Spinal cord (tissue), 10 donors: ENCODE measurements at places on chromosomes 16 and 17.

DNA sequence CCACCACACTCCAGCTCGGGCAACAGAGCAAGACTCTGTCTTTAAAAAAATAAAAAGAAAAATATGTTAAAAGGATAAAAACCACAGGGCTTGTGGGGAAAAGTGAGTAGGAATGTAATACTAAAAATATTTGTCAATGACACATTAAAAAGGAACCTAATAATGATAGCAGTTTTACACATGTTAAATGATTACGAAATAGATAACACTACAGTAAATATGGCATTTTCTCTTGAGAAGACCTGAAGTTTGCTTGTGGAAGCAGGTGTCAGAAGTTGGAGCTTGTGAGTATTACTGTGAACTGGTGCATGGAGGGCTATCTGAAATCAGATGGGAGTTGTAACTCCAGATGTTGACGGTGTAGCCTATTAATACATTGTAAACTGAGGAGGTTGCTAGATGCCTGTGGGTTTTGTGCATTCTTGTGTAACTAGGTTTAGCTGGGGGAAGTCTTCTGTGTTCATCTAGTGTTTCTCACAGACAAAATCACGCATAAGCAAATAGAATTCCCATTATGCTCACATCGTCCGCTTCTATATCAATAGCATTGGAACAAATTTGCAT lies 44.2 kb upstream of the CLEC18A start:
- H3K36me3 ChIP-seq, result peaks cover 16% of the 10 kb centered on the region
- H3K4me3 ChIP-seq, result no peak overlapping the region
- DNase-seq, result peak; percentile 45

GRCh38 chr16:12455287-12455798 lies 348.3 kb downstream of the CPPED1 start:
- H3K27ac ChIP-seq, result no peak overlapping the region
- no peak overlapping the region for H3K4me3 ChIP-seq
- H3K4me1 ChIP-seq, result peaks cover 14% of the 10 kb centered on the region
- no peak for DNase-seq
- H3K27me3 ChIP-seq, result no peaks in the 10 kb centered on the region

DNA sequence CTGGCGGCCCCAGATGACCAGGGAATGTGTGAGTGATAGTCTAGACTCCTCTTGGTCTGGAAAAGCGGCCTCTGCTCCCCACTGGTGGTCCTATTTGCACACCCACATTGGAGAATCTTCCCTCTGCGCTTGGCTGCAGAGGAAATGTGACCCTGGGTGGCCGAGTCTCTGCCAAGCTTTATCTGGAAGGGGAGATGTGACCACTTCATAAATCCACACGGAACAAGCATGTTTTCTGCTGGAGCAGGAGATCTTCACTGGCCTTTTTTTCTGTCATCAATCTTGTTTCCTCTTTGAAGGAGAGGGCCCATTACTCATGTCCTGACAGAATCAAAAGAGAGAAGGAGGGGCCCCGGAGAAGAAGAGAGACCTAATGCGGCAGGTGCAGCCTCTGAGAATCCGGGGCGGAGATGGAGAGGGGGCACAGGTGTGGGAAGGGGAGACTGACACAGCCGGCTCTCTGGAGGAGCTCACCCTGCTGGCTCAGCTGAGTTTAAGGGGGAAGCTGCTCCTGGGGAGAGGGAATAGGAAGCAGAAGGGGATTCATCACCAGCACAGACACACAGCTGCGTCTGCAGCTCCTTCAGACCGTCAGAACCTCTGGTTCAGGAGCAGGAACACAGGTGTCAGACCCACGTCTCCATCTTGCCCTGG lies 116.3 kb downstream of the SOX9 start:
- peaks cover 21% of the 10 kb centered on the region for H3K4me1 ChIP-seq
- DNase-seq, result no peak
- no peak overlapping the region for H3K27ac ChIP-seq
- H3K27me3 ChIP-seq, result no peaks in the 10 kb centered on the region
- no peaks in the 10 kb centered on the region for H3K36me3 ChIP-seq
- H3K4me3 ChIP-seq, result no peak overlapping the region

DNA sequence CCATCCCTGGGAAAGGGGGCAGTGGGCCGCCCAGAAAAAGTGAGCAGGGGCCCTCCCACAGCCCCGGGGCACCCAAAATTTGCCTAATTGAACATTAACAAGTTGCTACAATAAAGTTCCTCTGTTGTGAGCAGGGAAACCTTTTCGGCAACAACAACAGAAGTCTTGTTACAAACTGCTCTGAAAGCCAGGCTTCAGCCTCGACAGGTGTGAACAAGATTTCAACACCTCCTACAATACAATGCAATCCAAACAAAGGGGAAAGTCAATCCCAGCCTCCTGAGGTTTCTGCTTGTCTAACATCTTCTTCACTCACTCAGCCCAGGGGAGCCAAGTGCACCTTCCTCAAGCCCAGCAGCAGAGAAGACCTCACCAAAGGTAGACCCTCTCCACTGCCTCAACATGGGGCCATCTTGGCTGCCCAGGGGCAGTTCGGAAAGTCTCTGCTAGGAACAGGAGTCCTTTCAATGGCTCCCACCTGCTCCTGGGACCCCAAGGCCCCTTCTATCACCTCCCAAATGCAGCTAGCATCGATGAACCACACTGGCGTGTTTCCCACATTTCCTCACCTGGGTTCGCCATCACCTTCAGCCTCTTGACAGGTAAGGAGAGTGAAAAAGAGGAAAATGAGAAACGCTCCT lies 19.1 kb downstream of the ZFHX3 start:
- H3K27ac ChIP-seq, result no peak overlapping the region
- no peaks in the 10 kb centered on the region for H3K36me3 ChIP-seq
- H3K27me3 ChIP-seq, result peaks cover 49% of the 10 kb centered on the region

DNA sequence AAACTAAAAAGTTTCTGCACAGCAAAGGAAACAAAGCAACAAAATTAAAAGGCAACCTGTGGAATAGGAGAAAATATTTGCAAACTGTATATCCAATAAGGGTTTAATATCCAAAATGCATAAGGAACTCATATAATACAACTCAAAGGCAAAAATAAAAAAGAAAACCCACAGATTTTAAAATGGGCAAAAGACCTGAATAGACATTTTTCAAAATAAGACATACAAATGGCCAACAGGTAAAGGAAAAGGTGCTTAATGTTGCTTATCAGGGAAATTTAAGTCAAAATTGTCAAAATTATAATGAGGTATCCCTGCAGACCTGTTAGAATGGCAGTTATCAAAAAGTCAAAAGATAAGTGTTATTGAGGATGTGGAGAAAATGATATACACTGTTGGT lies 133.5 kb upstream of the CACNG5 start:
- DNase-seq, result no peak
- peaks cover 2% of the 10 kb centered on the region for H3K4me1 ChIP-seq
- no peaks in the 10 kb centered on the region for H3K27me3 ChIP-seq
- no peak overlapping the region for H3K27ac ChIP-seq
- H3K4me3 ChIP-seq, result no peak overlapping the region
